Fibroblast of mammary gland (primary cell): ENCODE measurements at places on chromosomes 4 and X.

DNA sequence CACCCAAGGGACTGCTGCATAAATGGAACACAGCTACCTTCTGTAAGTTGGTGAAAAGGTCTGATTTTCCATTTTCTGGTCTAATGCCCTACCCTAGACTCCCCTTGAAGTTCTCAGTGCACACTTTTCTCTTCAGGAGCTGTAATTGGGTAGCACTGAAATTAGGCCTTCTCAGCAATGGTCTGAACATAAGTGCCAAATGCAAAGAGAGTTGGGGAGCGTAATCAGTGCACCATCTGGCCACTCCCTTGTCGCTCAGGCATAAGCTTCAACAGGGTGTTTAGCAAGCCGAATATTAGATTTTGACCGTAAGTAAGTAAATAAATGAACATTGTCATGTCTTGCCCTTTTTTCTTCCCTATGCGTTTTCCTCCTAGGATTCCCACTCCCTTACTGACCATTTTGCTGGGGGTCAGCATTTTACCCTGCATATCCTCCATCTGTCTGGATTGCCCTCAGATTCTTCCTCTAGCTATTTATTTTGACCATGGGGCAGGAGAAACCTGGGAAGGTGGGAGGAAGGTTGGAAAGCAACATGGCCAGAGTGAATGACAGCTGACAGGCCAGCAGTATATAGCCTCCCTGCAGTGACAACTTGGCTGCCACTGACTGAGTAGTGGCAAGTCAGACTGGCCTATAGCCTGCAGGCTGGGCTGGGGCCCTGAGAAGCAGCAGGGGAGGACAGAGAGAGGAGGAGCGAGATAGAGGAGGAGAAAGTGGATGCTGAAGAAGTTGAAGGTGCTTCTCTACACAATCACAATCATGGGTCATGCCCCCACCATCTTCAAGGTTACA, 2.7 kb downstream of the NHSL2 start:
- no peak for DNase-seq

- no peak for DNase-seq
Observed at GRCh38 chr4:26729027-26729426, 131.6 kb upstream of the STIM2 start.

DNA sequence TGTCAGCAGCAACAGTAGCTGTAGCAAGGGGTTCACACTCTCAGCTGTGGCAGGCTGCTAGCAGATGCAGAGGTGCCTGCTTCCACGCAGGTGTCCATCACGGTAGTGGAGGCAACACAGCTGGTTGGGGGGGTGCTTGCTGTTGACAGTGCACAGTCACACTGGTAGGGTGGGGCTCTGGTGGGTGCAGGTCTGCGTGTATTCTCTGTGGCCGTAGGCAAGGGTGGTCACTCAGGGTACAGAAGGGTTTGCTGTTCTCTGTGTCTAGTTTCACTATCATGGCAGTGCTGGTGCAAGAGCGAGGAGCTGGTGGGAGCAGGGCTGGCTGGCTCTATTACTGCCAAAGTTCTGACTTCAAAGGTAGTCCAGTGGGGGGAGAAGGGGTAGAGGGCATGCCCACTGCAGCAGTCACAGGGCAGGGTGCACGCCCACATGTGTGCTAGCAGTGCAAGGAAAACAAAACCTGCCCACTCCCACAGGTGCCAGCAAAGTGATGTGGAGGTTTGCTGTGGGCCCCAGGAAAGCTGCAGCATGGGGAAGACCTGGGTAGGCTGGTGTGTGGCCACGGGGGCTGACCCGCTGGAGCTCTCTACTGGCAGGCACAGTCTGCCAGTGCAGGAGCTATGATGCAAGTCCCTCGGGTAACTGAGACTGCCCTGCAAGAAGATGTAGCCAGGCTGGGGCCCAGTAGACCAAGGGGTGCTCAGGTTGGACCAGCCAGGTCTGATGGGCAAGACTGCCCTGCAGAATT, 21.6 kb upstream of the WDR17 start:
- DNase-seq = no peak

DNA sequence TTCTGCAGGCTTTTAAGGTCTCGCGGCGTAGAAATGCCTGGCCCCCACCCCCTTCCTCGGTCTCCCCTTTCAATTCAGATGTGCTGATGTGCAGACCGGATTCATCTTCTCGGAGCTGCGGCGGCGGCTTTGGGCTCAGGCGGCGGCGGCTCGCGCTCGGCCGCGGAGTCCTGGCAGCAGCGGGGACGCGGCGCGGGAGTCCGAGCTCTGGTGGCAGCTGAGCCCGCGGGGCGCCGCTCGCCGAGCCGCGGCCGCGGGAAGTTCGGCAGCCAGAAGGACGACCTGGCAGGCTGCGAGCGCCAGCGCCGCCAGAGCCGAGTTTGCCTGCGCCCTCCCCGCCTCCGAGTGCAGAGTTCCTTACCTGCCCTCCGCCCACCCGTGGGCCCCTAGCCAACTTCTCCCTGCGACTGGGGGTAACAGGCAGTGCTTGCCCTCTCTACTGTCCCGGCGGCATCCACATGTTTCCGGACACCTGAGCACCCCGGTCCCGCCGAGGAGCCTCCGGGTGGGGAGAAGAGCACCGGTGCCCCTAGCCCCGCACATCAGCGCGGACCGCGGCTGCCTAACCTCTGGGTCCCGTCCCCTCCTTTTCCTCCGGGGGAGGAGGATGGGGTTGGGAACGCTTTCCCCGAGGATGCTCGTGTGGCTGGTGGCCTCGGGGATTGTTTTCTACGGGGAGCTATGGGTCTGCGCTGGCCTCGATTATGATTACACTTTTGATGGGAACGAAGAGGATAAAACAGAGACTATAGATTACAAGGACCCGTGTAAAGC, 448 bp downstream of the TLL1 start:
- peak; percentile 16 for DNase-seq

- DNase-seq = peak; percentile 75
Observed at GRCh38 chr4:143286701-143287571, 49.7 kb upstream of the GAB1 start.

DNA sequence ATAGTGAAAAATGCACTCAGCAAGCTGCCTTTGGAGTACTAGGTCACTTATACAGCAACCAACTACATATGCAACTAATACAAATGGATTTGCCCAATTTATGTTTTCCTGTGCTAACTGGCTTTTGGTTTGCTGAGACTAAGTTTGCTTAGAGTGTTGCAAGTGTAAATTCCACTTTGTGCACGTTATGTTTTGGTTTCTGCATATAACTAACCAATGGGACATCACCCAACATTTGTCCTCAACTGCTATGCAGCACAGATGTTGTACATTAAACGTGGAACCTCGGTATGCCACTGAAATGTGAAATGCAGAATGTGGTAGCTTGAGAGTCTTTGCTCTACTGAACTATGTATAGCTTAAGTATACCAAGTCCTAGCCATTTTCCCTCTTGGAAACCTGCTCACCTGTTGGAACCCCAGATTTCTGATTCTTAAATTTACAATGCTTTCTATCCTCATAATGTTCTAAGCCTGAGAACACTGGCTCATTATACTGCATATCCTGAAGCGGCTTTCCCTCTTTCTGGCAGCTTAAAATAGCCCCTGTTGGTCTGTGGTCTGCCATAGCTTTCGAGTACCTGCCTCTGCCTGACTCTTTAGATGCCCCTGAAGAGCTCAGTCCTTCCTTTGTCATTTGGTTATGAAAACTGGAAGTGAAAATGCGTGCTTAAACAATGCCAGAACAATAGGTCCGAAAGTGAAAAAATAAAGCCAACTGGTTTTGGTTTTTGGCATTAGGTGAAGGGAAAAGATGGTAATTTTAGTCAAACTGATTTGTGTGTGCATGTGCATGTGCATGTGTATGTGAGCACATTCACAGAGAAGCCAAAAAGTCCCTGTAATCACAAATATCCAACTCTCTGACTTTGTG, 158.0 kb downstream of the SH2D1A start:
- DNase-seq = peak; percentile 2

DNA sequence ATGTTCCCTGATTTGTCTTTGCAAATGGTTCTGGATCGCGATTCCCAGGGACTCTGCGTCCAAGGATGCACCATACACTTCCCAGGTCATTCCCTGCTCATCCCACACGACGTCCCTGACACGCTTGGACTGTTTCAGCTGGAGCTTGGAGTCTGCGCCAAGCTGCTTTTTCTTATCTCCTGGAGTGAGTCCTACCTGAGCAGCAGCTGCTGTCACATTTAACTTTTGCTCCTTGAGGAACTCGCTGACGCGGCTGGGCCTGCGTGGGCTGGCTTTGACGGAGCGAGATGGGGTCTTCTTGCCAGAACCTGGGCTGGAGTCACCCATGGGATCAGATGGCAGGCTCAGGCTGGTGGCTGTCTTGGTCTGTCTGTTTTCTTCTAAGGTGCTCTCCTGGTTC, 59.6 kb downstream of the GPRIN3 start:
- no peak for DNase-seq

- DNase-seq = peak; percentile 57
Observed at GRCh38 chr4:171203425-171203824, 609.8 kb upstream of the GALNTL6 start.

DNA sequence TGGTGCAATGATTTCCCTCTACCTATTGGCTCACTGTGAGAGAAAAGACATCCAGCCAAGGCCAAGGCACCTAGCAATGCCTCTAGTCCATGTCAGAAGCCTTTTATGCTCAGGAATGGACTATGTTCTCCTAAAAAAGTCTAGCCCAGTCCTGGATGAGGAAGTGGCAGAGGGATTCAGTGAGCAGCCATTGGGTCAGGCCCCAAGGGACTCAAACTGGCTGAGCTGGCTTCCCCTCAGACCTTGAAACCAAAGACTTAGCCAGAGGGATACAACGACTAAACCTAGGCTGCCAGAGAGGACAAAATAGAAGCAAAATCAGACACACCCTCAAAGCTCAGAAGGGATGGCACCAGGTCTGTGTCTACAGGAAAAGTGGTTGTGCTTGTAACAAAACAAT, 49.1 kb downstream of the ARHGEF9 start:
- peak; percentile 22 for DNase-seq

- no peak for DNase-seq
Observed at GRCh38 chr4:5865896-5866599, 26.8 kb downstream of the CRMP1 start.
